ENCODE measurements at places on chromosomes 5 and 9.

- no peak for DNase-seq
These were observed 62.7 kb upstream of the UNC5A start for GRCh38 chr5:176747670-176748072.

DNA sequence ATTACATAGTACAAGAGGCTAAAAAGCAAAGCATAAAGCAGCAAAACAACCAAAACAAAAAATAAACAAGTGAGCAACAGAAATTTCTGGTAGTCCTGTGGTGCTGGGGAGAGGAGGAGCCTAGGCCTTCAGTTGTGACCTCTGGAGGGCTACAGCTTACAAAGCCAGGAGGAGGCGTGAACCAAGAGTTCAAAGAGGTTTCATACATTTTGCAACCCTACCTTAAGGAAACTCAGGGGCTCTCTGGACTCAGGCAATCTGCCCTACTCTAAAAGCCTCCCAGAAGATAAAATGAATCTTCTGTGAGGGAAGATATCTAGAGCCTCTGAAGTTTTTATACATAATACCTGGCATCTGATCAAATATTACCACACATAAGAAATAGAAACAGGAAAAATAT is 187.4 kb downstream of the AGTPBP1 start:
- DNase-seq = no peak

DNA sequence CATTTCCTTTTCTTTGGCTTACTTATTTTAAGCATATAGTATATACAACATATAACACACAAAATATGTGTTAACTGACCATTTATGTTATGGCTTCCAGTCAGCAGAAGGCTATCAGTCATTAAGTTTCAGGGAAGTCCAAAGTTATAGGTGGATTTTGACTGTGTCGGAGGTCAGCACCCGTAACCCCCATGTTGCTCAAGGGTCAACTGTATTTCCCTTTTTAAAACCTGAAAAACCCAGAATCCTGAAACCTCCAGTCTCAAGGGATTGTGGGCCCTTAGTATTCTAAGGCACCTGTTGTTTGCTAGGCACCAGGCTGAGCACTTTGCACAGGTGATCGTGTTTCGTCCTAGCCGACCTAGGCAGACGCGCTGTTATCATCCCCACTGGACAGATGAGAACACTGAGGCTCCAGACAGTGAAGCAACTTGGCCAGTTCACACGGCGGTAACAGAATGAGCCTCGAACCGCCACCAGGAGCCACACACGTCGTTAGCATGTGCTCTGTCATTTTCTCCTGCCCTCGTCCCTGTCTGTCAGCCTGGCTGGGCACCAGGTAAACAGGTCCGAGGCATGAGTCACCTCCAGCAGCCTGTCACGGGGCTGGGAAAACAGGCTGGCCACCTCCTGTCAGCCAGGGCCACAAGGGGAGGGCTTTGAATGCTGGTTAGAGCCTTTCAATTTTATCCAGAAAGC is 39.9 kb downstream of the DUSP1 start:
- no peak for DNase-seq

GRCh38 chr9:81971727-81972126 is 16.8 kb upstream of the SPATA31D1 start:
- no peak for DNase-seq

DNA sequence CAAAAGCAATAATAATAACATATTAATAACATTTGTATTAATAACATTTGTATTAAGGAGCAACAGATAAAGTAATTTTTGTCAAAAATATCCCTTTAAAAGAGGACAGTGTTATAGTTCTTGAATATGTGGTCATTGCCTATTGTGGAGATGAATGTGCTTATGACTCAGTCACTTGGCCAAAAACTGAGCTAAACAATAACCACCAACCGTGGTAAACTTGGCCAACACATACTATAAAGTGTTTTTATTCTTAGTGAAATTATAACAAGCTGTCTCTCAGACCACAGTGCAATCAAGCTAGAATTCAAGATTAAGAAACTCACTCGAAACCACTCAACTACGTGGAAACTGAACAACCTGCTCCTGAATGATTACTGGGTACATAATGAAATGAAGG is 159.2 kb upstream of the PLPPR1 start:
- no peak for DNase-seq

DNA sequence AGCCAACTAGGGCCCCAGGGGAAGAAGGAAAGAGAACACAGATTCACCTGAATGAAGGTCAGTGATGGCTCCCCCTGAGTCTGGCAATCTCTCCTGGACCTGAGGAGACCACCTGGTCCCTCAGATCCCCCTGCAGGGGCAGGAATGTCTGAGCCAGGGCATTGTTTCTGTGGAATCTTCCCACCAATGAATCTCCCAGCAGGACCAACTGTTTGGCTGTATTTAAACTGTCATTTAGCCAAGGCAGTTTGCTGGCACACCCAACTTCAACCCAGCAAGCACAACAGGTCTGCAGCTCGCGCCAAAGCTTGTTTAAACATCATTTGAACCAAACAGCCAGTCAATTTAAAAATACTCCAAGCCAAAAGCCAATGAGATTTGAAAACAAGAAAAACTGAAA is 92.6 kb downstream of the SH3TC2 start:
- DNase-seq = no peak

DNA sequence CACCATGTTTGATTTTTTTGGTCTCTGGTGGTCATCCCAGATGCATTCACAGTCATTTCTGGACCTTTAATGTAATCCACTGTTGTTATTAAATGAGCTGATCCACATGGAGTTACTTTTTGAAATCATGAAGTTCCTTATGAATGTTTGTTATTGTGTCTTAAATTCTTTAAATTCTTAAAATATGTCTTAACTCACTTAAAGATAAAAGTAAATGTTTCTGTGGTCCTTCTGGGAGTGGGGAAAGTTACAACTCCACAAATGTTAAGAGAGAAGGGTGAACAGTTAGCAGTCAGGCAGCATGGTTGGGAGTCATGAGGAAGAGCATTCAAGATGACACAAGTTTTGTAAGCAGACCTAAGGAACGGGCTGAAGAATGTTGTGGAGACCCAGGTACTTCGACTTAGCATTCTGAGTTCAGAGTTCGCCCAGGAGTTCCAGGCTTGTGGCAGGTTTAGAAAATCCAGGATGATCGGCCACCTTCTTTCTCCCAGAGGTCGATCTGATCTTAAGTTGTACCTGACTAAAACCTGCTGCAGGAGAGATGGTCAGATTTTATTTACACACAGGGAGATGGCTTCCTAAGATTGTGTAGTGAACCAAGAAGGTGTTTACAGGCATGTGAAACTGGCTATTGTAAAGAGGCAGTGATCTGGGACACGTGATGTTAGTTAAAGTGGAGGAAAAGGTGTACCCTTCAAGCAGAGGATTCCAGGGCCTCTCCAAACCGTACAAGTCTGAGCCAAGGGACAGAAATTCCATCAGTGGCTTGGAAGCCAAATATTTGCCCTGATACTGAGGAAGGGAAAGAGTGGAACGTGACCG is 17.2 kb downstream of the SLC1A1 start:
- DNase-seq = no peak

DNA sequence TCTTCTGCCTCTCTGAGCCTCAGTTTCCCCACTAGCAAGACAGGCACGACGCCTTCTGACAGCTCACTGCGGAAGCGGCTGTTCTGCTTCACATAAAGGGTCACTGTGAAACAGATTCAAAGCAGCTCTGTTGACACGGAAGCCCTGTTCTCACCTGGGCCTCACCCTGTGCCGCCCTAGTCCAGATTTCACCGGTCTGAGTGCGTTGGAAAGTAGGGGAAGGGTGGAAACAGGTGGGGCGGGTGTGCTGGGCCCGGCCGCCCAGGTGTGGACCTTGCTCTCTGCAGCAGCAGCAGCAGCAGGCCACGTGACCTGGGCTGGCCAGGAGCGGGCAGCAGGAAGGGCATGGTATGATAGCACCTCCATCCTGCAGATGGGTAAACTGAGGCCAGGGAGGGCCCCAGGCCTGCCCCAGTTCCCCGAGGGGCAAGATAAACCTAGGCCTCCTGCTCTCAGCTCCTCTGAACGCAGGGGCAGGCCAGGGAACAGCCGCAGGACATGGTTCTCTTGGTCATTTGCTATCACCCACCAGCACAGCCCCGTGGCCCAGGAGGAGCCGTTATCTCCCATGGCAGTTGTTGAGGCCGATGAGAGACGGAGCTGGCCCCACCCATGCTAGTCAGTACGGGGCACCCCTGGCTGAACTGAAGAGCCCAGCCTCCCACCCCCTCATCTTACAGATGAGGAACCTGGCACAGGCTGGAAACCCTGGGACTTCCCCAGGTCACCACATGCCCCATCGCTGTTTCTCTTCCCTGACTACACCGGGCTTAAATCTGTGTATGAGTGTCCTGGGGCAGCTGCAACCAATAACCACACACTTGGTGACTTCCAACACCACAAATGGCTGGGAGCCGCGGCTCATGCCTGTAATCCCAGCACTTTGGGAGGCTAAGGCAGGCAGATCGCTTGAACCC is 12.1 kb downstream of the PTGES2 start:
- no peak for DNase-seq

DNA sequence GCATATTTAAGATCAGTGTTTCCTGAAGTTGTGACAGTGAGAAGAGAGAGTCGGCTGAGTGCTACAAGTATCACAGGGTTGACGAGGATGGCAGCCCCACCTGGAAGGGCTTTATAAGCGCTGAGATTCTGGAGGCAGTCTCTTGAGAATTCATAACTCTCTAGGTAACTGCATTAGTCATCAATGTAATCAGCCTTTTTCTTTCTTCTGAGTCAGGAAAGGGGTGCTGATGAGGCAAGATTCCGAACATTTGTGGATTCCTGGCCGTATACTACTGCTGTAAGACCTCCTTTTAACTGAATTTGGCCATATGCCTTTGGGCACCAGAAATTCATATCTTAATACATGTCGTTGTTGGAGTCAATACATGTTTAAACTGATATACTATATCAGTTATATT is 6.6 kb upstream of the RNF20 start:
- DNase-seq = no peak

GRCh38 chr5:172439785-172440477 is 14.4 kb downstream of the SH3PXD2B start:
- DNase-seq = no peak

- DNase-seq = no peak
These were observed 48.2 kb downstream of the TLE4 start for GRCh38 chr9:79619930-79620329.

GRCh38 chr5:11609570-11610303 is 294.5 kb downstream of the CTNND2 start:
- no peak for DNase-seq

DNA sequence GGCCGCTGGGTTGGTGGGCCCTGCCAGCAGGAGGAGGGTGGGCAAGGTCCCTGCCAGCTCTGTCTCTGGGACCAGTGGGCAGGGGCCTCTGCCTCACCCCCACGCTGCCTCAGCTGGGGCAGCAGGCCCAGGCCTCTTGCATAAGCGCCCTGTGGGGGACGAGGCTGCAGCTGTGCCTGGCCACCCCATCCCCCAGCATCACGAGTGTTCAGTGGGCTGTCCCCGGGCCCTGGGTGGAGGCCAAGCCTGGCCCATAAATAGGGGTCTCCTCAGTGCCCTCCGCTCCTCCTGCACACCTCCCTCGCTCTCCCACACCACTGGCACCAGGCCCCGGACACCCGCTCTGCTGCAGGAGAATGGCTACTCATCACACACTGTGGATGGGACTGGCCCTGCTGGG is at the start of gene PTGDS:
PTGDS (plus strand) TSS at position 282 of the 400 bp plus-strand sequence; CDS start at position 357, 75 bp downstream.
- no peak for DNase-seq

DNA sequence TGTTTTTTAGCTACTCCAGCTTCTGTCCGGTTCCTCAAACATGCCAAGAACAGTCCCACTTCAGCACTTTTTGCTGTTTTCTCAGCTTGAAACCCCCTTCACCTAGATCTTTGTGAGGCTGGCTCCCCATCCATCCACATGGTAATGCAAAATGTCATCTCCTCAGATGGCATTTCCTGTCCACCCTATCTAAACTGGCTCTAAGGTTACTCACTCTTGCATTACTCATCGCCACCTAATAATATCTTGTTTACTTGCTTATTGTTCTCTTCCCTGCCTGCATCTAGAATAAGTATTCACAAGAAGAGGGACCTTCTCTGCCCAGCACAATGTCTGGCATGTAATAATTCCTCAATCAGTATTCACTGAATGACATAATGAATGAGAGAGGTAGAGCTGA is 220.1 kb downstream of the FAM114A2 start:
- DNase-seq = no peak

DNA sequence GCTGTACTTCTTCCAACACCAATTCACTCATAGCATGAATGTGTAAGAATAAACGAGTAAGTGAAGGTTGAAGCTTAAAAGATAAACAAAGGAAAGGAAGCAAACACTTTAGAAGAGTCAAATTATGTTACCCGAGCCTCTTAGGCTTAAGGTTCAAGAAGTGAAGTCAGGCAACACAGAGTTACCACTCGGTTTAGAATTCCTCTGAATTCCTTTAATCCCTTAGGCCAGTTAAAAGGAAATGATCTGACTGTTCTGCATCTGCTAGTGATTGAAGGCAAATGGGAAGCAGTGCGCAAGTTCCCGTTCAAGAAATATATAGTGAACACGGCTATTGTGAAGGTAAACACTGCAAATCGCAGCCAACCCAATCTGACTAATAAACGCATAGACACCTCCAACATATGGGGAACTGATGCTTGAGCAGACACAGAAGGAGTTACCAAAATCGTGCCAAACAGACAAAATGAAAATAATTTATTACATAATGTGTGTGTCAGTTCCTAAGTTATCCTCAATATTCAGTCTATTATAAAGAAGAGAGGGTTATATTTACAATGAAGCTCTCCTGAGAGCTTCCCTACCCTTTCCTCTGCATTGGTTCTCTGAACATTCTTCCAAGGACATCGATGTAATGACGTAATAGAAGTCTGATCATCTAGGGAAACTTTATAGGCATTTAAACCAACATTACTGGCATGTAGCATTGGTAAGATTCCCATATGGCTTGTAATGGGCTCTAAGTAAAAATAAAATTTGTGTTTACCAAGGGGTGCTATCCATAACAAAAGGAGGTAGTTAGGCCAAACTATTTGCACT is 837.1 kb upstream of the ZNF608 start:
- DNase-seq = no peak

- DNase-seq = no peak
These were observed 182.5 kb downstream of the NTRK2 start for GRCh38 chr9:84851935-84852585.

DNA sequence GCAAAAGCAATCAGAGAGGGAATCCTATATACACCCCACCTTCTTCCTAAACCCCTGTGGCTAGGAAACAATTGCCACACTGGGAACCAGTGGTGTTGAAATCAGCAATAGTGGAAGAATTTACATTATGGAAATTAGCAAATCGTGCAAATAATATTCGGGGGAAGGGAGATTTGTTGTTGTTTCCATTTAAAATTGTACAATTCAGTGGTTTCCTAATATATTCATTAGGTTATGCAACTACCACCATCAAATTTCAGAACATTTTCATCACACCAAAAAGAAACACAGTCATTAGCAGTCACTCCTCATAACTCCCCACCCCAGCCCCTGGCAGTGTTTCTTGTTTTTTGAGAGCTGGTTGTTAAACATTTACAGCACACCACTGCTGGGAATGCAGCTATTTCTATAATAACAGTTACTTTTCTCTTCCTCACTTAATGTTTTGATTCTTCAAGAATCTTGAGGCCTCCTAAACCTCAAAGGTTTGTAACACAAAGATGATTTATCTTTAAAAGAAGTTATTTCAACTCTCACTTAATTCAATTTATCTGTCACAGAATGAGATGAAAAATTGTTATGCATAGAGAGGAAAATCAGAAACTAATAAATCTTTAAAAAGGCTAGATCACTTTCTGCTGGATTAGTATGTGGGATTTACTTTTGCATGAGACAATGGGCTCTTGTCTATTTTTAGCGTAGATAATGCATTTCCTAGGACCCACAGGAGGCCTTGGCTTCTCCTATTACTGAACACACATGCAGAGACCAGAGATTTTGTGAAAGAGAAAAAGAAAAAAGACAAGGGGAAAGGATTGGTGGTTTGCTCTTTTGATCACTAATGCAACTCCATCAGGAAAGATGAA is 91.8 kb upstream of the DAPK1 start:
- no peak for DNase-seq

- no peak for DNase-seq
These were observed 10.3 kb downstream of the FXN start for GRCh38 chr9:69045821-69046220.
